Adrenal gland (tissue), 19 donors: ENCODE measurements at places on chromosomes 3 and 15.

DNA sequence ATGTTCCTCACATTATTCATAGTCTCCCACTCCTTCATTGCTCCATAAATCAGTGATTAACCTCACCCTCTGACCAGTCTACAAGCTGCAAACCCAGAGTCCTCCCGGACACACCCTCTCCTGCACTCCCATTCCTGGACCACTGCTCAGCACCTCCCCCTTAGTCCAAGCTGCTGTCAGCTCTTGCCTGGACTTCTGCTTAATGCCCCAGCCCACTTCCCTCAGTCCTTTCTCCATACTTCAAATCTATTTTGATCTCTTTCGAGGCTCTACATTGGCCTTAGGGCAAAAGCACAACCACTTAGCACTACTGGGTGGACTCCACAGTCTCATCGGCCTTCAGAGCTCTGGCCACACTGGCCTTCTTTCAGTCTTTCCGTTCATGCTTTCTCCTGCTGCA is 79.4 kb upstream of the FAM98B start:
- no peak overlapping the region for H3K4me3 ChIP-seq
- H3K27ac ChIP-seq = no peak overlapping the region
- peaks cover 9% of the 10 kb centered on the region for H3K4me1 ChIP-seq
- H3K27me3 ChIP-seq = no peaks in the 10 kb centered on the region

DNA sequence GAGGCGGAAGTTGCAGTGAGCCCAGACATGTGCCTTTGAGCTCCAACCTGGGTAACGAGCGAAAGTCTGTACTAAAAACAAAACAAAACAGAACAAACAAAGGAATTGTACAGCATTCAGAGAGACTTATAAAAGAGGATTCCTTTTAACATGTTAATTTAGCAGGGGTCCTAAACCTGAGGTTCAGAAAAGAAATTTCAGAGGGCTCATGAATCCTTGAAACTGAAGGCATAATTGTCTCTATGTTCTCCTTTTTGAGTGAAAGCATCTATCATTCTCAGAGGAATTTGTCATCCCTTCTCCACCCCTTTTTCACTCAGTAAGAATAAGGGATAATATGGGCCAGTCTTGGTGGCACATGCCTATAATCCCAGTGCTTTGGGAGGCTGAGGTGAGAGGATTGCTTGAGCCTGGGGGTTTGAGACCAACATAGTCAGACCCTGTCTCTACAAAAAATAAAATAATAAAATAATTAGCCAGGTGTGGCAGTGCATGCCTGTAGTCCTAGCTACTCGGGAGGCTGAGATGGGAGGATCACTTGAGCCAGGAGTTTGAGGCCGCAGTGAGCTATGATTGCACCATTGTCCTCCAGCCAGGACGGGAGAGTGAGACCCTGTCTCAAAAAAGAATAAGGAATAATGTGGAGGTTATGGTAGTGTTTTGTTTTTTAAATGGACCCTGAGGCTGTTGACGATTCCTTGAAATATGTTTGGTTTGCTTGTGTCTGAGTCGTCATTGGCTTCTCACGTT is 309.1 kb upstream of the C2CD4B start:
- H3K27me3 ChIP-seq = no peaks in the 10 kb centered on the region
- H3K4me3 ChIP-seq = no peak overlapping the region
- H3K4me1 ChIP-seq = peaks cover 6% of the 10 kb centered on the region

- DNase-seq = no peak
- H3K4me1 ChIP-seq = no peaks in the 10 kb centered on the region
- no peak overlapping the region for H3K27ac ChIP-seq
- H3K27me3 ChIP-seq = no peaks in the 10 kb centered on the region
Observed at GRCh38 chr3:105582015-105582414, 215.3 kb downstream of the ALCAM start.

DNA sequence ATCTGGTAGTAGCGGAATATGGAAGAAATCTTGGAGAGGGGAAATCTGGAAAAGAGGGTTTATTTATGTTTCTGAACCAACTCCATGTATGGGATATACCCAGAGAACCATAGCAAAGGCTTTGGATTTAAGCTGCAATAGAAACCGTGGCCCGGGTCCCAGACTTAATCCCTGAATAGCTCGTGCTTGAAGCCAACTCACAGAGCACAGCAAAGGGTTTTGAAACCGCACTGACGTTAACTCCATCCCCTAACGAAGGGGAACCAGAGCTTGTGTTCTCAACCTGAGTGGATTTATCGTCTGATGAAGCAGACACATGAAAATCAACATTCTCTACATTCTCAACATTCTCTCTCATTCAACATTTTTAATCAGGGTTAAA is 154.6 kb downstream of the APBA2 start:
- no peak for DNase-seq
- no peaks in the 10 kb centered on the region for H3K27me3 ChIP-seq
- no peak overlapping the region for H3K4me3 ChIP-seq
- H3K27ac ChIP-seq = no peak overlapping the region
- no peaks in the 10 kb centered on the region for H3K36me3 ChIP-seq

DNA sequence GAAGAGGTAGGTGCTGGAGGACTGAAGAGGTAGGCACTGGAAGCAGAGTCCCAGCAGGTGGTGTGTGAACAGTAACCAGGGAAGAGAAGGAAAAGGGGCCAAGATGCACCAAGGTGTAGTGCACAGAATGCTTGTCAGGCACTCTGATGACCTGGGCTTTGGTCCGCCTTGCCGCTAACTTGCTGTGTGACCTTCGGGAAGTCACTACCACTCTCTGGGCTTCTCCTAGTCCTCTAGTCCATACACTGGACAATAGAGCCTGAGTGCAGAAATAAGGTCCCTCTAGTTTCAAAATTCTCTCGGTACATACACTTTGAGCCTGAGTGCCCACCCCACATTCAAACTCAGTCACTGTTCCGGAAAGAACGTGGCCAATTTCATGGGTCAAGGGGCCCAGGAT is 24.1 kb downstream of the ANP32A start:
- H3K4me1 ChIP-seq = peaks cover 57% of the 10 kb centered on the region
- H3K27ac ChIP-seq = no peak overlapping the region
- DNase-seq = no peak
- H3K4me3 ChIP-seq = no peak overlapping the region

DNA sequence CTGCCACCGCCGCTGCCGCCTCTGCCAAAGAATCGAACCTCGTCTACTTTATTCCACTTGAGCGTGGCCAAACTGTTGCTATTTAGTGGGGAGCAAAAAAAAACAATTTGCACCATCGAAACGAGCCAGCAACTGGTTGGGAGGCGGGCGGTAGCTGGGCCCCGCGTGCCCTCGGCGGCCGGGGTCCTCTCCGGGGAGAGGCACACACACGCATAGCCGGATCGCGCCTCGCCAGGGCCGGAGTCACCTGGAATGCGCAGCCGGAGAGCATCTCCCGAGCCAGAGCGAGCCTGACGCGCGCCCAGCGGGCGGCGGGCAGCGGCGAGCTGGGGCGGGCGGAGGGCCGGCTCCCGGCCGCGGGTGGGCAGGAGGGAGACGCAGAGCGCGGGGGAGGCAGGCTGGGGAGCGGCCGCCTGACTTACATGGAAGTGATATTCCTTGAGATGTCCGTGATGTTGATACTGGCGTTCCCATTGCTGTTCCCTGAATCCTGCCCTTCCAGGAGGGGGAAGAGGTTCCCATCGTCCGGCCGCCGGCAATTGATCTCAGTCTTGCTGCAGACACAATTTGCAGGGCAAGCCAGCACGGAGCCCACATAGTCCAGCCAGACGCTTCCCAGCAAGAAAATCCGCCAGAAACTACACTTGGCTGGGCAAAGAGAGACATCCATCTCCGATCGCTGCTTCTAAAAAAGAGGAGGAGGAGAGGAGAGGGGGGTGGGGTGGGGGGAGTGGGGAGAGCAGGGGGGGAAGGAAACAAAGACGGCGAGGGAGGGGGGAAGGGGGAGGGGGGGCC is 858 bp downstream of the NTRK3 start:
- H3K4me3 ChIP-seq = no peak overlapping the region
- no peak for DNase-seq
- H3K27ac ChIP-seq = no peak overlapping the region
- no peaks in the 10 kb centered on the region for H3K36me3 ChIP-seq

DNA sequence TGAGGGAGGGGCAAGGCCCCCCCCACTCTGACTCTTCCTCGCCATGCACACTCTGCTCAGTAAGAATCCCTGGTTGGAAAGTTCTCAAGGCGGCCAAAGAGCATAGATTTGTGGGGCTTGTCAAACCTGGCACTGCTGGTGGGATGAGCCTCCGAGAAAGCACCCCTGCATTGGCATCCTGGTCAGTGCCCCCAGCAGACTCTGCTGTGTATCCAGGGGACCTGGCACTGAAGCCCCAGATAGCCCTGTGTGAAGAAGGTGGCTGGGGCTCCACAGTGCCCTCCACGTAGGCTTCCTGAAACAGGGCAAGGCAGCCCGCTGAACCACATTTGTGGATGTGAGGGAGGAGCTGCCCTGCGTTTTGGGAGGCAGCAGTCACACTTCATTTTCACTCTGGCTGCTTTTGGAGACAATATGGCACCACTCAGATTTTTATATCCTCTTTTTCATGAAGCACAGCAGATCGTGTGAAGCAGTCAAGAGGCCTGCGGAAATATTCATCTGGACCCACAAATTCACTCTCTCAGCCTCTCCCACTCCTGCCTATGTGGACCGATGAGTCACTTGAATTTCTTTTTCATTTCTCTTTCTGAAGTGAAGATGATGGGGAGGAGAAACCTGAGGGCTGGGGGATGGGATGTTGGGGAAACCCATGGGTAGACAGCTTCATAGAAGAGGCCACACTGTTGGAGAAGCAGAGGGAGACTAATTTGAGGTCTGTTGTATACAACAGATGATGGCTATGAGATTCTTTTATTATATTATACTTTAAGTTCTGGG is 88.7 kb upstream of the BCL6 start:
- H3K4me1 ChIP-seq = no peaks in the 10 kb centered on the region
- no peak overlapping the region for H3K27ac ChIP-seq
- H3K36me3 ChIP-seq = no peaks in the 10 kb centered on the region
- H3K27me3 ChIP-seq = no peaks in the 10 kb centered on the region
- no peak overlapping the region for H3K4me3 ChIP-seq
- no peak for DNase-seq

- H3K27ac ChIP-seq = no peak overlapping the region
- H3K4me1 ChIP-seq = no peaks in the 10 kb centered on the region
- H3K27me3 ChIP-seq = no peaks in the 10 kb centered on the region
Observed at GRCh38 chr3:17023006-17023664, 138.4 kb downstream of the PLCL2 start.

DNA sequence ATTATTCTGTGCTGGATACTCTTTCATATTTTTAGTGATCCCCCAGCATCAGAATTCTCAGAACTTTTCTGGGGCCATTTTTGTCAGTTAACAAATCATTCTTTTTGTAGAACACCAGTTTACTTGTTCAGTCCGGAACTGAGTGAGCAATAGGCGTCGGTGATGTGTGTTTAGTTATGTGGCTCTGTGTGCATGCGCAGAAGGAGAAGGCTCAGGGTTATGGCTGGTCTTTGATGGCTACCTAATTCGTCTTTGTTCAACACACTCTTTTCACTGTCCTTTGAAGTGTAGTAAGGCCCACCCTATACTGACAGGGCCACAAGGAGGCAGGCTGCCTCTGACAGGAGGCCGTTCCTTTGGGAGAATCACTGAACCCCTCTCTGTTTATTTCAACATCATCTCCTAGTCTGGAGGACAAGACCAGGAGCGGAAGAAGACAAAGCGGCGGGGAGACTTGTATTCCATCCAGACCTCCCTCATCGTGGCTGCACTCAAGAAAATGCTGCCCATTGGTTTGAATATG is 158.2 kb upstream of the CHRM5 start:
- H3K36me3 ChIP-seq = no peaks in the 10 kb centered on the region
- H3K27ac ChIP-seq = no peak overlapping the region
- no peaks in the 10 kb centered on the region for H3K4me1 ChIP-seq
- no peak overlapping the region for H3K4me3 ChIP-seq

DNA sequence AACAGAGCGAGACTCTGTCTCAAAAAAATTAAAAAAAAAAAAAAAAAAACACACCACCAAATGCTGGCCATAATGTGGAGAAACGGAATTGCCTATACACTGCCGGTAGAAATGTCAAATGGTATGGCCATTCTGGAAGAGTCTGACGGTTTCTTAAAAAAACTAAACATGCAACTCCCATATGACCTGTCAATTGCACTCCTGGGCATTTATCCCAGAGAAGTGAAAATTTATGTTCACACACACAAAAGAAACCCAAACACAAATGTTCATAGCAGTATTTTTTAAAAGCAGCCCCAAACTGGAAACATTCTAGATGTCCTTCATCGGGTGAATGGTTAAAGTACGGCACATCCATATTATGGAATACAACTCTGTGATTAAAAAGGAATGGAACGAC is 66.1 kb downstream of the LRIG1 start:
- H3K27me3 ChIP-seq = no peaks in the 10 kb centered on the region
- no peaks in the 10 kb centered on the region for H3K4me1 ChIP-seq
- H3K4me3 ChIP-seq = no peak overlapping the region
- DNase-seq = no peak
- no peaks in the 10 kb centered on the region for H3K36me3 ChIP-seq
